ELR (cell line): ENCODE measurements at places on chromosomes 12 and 14.
A peak's percentile ranks its signal among the peaks of the same experiment; 100 is the strongest.

GRCh38 chr14:20986811-20987210 lies 3.0 kb upstream of the METTL17 start:
- DNase-seq: peak; percentile 95

GRCh38 chr14:92322516-92322915 lies 449 bp upstream of the SLC24A4 start:
- no peak for DNase-seq

GRCh38 chr12:46343118-46343852 lies 29.3 kb downstream of the SLC38A2 start:
- DNase-seq: no peak

- DNase-seq: no peak
Observed at GRCh38 chr14:79256380-79256779, 954.9 kb downstream of the DIO2 start.

- DNase-seq: no peak
Observed at GRCh38 chr12:27971606-27972005, 927 bp downstream of the PTHLH start.

- no peak for DNase-seq
Observed at GRCh38 chr12:42469355-42470175, 120.0 kb downstream of the PRICKLE1 start.

DNA sequence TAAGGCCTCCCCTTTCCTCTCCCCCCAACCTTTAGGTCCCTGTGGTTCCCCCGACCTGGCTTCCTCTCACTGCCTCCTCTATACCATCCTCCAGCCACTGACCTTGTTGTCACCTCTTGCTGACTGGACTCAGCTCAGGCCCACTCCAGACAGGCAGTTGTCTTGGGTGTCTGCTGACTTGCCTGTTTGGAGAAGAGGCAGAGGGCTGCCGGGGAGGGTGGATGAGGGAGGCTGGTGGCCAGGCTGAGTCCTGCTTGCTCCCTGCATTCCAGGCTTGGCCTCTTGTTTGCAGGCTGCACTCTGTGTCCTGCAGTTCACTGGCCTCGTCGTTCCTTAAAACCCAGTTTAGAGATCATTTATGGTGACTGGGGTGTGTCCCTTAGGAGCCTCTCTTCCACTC lies 31.0 kb upstream of the RD3L start:
- DNase-seq: peak; percentile 16

GRCh38 chr14:52348279-52348678 lies 34.2 kb downstream of the PTGER2 start:
- peak; percentile 37 for DNase-seq

DNA sequence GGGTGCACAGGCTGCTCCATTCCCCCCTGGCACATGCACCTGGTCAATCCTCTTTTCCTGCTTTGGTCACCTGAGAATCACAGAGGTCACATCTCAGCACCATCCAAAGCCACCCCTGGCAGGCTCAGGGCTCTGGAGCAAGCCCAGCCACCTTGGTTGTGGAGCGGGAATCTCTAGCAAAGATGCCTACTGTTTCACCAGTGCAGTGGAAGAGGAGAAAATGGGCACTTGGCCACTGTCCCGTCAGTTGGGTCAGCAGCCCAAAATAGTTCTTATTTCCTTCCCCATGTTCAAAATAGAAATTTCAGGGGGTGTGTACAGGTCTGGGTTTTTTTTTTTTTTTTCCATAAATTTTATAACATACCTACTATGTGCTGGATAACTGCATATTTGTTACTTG lies 18.3 kb downstream of the RTL1 start:
- DNase-seq: no peak

- DNase-seq: peak; percentile 36
Observed at GRCh38 chr14:97077253-97077653, 280.1 kb downstream of the VRK1 start.

- DNase-seq: no peak
Observed at GRCh38 chr14:32015166-32015565, 61.9 kb upstream of the ARHGAP5 start.

DNA sequence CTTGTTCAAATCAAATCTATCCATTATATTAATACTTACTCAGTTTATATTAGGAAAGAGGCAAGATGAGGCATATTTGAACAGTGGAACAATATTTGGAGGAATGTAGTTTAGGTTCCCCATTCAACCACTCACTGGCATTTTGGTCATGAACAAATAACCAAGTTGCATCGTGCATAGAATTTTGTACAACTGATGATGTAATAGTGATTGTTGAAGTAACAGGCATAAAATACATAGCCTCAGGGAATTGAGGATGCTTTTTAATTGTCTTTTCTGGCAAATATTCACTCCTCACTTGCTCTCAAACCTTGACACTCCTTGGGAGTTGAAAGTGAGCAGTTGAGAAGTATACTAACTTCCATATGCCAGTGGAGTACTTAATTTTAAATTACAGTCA lies 175.2 kb downstream of the SRGAP1 start:
- DNase-seq: no peak

- no peak for DNase-seq
Observed at GRCh38 chr14:65349100-65349499, 63.4 kb upstream of the FUT8 start.

GRCh38 chr12:66002812-66003211 lies 127.7 kb downstream of the LLPH start:
- peak; percentile 17 for DNase-seq

DNA sequence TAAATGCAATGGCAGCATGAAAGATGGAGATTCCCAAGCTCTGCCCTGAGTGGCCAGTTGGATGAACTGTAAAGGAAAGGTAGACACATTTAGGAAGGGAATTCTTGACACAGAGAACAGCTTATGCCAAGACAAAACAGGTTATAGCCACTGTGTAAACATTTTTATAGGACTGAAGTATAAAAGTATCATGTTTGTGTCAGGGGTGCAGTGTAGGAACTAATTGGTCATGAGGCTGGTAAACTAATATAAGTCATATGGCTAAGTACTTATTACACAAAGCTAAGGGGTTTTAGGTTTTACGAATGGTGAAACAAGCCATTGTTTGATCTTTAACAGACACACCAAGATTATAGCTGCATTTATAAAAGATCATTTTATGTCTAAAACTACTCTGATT lies 207.7 kb upstream of the SLC16A7 start:
- DNase-seq: no peak

DNA sequence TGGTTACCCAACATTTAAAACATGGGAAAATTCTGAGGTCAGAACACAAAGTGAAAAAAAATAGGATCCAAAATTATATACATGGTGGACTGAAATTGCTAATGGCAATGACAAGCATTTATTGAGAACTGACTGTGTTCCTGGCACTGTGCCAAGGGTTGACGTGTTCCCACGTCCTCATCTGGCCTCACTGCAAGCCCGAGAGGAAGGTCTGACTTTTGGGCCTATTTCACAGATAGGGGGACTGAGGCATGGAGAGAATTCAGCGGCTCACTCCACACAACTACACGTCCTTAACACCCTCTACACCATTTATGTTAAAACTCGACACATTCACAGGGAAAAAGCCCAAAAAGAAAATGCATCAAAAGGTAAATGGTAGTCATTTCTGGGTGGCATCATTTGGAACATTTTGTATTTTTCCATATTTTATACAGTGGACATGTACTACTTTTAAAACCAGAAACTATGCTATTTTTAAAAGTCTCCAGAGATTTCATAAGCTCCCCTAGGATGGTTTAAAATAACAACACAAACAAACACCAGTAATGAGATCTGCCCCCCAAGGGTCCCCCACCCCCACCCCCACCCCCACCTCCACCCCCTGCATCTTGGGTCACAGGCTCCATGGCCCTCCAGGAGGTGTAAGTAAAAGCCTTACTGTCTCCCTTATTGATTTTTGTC lies 27.7 kb downstream of the CLMN start:
- DNase-seq: peak; percentile 74

- DNase-seq: no peak
Observed at GRCh38 chr14:92635031-92635430, 113.4 kb downstream of the LGMN start.

DNA sequence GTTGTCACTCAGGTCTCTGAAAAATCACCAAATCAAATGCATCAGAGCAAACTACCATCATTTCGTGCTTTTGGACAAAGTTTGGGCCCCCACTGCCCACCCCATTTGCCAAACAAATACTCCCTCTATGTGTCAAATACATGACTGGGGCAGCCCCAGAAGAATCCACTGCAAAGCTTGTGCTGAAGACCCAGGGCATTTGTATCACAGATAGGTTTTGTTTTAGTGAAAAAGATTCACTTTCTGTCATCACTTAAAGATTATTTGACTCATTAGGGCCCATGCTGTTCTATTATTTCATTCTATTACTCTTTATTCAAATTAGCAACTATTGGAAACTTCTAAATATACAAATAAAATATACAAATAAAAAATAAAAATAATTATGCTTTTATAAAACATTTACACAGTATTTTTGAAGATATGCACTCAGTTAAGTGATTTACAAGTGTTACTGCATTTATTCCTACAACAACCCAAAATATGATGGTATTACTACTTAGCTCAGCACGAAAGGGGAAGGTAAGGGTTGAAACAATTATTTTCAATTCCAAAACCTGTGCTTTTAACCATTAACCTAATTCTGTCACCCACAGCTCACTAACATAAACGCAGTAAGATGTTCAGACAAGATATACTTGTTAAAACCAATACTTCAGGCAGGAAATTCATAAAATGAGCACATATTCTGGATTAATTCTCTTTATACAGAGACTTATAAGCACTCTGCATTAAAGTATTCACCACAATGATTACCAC lies 36.5 kb downstream of the LRIG3 start:
- DNase-seq: no peak

DNA sequence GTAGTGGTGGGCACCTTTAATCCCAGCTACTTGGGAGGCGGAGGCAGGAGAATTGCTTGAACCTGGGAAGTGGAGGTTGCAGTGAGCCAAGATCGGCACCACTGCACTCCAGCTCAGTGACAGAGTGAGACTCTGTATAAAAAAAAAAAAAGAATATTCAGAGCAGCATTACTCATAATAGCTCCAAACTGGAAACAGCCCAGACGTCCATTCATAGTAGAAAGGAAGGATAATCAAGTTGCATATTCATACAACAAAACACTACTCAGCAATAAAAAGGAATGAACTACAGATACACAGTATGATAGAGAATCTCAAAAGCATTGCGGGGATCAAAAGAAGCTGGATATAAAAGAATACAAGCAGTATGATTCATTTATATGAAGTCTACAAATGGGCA lies 19.1 kb downstream of the TMEM30B start:
- peak; percentile 52 for DNase-seq

GRCh38 chr14:63752449-63753169 lies 24.7 kb upstream of the SGPP1 start:
- peak; percentile 86 for DNase-seq

DNA sequence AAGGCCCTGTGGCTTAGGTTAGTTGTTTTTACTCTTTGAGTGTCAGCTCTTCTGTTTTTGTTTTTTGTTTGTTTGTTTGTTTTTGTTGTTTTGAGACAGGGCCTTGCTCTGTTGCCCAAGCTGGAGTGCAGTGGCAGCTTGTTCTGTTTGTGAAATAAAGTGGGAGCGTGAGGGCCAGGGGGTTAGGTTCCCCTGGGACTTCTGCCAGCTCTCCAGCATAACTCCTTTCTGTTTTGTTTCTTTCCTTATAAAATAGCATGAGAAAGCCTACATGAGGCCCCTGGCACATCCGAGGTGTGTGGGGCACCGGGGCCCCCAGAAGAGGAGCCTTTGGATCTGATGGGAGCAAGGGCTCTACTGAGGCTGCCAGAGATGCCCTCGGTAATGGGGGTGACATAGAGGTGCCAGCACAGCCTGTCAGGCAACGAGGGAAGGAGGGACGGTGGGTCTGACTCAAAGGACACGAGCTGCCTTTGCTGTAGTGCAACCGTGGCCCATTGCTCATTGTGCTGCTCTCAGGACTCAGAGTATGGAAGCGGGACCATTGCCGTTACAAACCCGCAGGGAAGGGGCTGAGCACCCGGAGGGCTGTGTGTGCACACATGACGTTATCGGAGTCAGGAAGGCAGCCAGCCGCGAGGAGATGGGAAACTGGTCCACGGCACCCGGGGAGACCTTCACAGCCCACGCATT lies 9.1 kb upstream of the SERPINA11 start:
- DNase-seq: no peak

DNA sequence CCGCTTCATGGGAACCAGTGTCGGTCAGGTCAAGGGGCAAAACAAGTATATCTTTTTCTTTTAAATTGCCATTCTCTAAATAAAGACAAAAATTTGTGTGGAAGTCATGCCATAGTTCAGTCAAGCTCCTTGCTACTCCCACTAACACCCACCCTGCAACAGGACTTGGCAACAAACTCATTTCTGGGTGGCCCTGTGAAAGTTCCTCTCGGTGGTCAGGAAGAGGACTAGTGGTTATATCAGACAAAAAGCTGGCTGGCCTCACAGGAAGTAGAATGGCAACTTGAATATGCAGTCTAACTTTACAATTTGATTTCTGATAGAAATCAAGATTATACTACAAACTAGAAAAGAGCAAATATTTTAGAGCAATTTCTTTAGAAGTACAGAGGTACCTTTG lies 11.2 kb downstream of the DHRS7 start:
- DNase-seq: no peak

GRCh38 chr12:64387197-64387816 lies 3.3 kb downstream of the C12orf56 start:
- DNase-seq: no peak

- DNase-seq: no peak
Observed at GRCh38 chr14:21525571-21525961, 580 bp downstream of the SALL2 start.

GRCh38 chr14:54446161-54446693 lies 5.1 kb upstream of the CNIH1 start:
- no peak for DNase-seq

GRCh38 chr12:43206396-43206795 lies 345.6 kb downstream of the ADAMTS20 start:
- peak; percentile 44 for DNase-seq

DNA sequence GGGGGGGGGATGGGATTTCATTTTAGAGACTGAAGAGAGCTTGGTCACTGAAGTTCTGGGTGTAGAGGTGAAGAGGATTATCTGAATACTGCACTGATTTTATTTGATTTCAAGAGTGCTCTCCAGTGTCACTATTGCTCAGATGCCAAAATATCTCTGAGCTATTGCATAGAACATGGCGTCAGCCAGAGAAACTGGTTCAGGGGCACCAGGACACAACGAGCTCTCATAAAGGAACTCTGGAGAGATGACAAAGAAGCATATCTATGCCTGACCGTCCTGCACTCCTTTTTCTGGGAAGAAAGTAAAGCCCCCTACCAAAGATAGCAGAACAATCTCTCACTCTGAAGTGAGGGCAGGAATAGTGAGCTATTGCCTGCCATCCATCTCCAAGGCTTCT lies 2.0 kb downstream of the SLC7A8 start:
- no peak for DNase-seq

GRCh38 chr12:97595936-97596335 lies 133.3 kb downstream of the RMST start:
- DNase-seq: no peak

- peak; percentile 97 for DNase-seq
Observed at GRCh38 chr12:58425481-58426392, 484.4 kb downstream of the ATP23 start.

DNA sequence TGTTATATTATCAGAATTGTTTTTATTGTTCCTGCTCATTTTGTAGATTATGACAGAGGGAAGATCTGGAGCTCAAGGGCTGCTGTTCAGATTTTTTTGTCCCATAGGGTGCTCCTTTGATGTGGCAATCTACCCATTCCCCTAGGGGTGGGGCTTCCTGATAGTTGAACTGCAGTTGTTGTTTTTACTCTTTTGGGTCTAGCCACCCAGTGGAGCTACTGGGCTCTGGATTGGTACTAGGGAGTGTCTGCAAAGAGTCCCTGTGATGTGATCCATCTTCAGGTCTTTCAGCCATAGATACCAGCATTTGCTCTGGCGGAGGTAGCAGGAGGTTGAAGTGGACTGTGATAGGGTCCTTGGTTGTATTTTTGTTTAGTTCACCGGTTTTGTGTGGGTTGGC lies 57.9 kb upstream of the SLCO1B1 start:
- DNase-seq: no peak

GRCh38 chr14:23208324-23208723 lies 24.9 kb upstream of the SLC7A8 start:
- no peak for DNase-seq
